SK-N-DZ (cell line): ENCODE measurements at places on chromosomes 6 and 20.

DNA sequence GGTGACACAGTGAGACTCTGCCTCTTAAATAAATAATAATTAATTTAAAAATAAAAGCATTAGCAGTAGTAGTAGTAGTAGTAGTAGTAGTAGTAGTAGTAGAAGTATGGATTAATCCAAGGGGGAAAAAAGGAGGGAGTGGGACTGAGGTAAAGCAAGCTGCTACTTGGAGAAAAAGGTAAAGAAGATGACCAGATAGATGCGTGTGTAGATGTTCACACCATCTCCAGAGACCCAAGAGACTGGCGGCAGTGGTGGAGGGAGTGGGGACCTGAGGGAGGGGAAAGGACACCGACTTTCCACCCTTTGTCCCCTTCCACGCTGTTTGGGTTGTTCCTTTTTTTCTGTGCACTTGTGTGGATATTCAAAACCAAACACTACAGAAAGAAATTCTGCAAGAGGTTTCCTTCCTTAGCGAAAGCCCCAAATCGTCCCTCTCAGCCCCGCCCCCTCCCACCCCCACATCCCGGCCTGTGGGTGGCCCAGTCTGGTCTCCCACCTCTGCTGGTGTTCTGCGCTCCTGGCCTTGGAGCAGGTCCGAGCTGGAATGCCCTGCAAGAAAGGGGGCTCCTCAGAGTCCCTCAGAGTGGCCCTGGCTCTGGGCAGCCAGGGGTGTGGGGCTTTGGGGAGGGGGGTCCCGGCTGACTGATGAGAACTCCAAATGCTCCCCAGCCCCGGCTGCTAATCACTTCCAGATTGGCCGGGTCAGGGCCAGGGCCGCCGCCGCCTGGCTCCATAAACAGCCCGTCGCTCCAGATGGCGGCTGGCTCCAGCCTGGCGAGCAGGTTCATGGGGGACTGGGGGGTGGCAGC lies 60.2 kb downstream of the UBE2V1 start:
- peak; percentile 67 for DNase-seq

DNA sequence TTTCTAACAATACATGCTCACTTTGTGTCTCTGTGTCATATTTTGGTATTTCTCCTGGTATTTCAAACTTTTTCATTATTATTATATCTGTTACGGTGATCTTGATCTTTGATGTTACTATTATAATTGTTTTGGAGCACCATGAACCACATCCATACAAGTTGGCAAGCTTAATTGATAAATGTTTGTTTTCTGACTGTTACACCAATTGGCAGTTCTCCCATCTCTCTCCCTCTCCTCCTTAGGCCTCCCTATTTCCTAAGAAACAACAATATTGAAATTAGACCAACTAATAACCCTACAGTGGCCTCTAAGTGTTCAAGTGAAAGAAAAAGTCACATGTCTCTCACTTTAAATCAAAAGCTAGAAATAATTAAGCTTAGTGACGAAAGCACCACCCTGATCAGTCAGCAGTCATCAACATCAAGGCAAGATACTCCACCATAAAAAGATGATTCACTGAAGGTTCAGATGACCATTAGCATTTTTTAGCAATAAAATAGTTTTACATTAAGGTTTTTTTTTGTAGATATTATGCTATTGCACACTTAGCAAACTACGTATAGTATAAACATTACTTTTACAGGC lies 61.5 kb downstream of the IBTK start:
- no peak for DNase-seq

DNA sequence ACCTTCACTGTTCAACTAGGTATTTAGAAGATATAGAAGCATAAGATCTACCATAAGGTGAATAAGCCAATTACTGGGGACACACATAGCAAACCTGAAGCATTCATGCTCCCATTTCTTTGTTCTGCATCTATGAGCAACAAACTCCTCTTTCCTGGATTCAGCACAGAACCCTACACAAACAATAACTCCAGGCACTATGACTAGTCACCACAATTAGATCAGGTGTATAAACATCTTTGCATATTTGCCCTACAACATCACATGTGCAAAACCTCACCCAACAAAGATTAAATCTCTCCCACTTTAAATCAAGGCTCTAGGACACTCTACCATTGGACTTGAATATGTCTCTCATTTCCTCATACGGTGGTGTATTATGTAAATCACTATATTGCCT lies 652.3 kb downstream of the EPHA7 start:
- DNase-seq: no peak

DNA sequence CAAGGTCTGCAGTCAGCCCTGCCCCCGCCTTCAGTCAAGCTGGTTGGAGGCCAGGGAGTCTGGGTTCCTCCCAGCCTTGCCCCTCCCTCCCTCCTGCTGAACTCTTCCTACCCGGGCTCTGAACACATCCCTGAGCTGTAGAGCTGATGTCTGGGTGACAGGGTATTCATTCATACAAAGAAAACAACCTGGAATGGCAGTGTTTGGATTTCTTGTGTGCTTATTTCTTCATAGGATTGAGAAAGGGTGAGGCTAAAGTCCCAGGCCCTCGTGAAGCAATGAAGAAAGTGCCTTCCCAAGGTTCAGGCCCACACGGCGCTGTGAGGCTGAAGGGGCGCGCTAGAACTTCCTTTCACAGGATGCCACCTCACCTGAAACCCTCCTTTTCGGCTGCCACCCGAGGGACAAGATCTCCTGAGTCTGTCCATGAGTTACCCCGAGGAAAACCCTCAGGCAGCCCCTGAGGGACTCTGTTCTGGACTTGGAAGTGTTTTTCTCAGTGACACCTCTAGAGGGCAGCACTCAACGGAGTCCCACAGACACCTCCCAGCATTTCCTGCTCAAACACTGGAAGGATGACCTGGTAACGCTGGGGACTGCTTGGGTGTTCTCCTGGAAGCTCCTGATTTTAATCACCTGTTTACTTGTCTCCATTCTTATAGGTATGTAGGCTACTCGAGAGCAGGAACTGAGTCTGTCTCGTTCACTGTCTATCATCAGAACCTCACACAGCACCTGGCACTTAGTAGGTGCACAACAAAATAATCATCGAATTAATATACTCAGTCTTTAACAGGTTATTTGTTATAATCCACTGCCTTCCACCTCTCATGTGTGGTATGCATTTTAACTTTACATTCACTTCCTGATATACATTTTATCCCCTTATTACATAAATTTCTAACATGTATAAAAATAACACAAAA lies 11.8 kb upstream of the GSTA1 start:
- peak; percentile 48 for DNase-seq

DNA sequence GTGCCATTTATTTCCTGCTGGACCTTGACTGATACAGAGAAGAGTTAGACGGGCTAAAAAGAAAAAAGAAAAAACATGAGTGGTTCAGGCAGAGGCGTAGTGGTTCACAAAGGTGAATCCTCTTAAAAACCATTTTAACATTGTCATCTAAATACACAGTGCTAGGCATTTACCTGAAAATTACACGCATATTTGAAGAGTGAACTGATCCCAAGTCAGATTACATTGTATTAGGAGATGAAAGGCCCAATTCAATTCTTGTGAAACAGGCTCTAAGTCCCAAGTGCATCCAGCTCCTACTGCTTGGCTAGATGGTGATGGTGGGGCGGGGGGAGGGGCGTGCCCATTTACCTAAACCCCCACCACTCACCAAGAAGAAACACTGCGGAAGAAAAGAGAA lies 46.7 kb upstream of the ATXN1 start:
- no peak for DNase-seq

DNA sequence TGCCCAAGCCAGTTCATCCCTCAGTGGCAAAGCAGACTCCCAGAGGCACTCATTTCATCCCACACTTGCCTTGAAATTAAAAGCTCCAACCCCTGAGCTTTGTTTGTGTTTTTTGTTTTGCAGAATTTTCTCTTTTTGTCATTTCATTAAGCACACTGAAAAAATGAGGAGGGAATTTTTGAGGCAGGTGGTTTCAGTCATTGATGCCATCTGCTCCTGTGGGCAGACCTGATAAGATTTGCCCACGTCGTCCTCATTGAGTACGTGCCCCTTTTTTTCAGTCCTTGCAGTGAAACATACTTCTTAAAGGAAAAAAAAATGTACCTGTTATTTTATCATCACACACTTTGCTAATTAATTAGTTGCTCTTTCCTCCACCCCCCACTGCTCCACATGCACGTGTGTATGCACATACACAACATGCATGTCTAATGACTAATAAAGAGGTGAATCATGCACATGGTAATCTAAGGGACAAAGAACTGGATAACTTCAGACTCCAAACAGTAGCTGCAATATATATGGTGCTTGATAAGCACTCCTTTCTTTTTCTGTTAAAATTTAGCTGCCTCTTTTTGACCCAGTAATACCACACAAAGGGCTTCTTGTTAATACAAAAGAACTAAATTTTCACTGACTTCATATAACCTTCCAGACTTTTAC lies 102.1 kb upstream of the TMEM181 start:
- no peak for DNase-seq

GRCh38 chr6:71367756-71368155 lies 79.1 kb downstream of the OGFRL1 start:
- no peak for DNase-seq

- DNase-seq: no peak
These were observed 10.2 kb upstream of the PRND start for GRCh38 chr20:4711511-4711910.

GRCh38 chr6:21327326-21328112 lies 266.0 kb upstream of the SOX4 start:
- DNase-seq: no peak

DNA sequence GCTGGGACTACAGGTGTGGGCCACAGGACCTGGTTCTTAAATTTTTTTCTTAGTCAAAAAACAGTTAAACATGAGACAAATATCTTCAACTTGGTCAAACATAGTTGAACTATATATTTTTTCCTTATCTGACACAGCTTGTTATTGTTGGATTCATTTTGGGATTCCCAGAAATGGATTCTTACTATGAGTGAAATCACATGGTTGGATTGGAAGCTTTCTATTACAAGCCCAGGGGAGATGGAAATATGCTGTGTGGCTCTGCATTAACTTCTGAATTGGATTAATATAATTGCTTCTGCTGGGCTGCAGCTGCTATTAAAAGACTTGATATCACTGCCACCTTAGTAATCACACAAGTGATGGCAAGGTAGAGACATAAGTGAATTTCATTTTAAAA lies 126.4 kb upstream of the DUSP22 start:
- DNase-seq: no peak

DNA sequence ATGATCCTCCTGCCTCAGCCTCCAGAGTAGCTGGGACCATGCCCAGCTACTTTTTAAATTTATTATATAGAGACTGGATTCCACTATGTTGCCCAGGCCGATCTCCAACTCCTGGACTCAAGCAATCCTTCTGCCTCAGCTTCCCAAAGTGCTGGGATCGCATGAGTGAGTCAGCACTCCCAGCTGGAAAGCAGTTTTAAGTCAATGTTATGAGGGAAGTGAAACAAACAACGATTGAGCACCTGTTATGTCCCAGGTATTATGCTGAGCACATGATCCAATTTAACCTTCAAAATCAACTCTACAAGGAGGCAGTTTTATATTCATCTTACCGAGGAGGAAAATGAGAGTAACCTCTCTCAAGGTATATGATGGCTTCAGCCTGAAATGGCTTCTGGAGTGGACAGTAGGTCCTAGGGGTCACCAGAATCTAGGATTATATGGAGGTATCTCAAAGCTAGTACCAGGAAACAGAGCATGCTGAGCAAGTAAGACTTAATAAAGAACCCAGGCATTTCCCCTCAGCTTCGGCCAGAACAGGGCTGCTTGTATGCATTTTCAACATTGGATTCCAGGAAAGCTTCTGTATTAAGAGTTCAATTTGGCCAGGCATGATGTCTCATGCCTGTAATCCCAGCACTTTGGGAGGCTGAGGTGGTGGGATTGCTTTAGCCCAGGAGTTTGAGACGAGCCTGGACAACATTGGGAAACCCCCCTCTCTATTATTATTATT lies 55.0 kb downstream of the EDN1 start:
- DNase-seq: no peak

DNA sequence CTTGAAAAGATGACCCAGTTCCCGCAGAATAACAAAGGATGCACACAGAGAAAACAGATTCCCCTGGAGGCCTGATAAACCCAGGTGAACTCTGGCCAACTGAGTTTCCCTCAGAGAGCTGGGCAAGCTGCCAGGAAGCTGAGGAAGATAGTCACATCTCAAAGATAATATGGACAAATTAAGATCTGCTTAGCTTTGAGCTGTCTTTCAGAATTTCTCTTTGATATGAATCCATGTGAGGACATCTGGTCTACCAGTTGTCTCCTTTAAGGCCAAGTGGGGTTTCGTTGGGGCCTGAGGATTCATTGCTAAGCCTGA lies 59.5 kb downstream of the ID4 start:
- no peak for DNase-seq

DNA sequence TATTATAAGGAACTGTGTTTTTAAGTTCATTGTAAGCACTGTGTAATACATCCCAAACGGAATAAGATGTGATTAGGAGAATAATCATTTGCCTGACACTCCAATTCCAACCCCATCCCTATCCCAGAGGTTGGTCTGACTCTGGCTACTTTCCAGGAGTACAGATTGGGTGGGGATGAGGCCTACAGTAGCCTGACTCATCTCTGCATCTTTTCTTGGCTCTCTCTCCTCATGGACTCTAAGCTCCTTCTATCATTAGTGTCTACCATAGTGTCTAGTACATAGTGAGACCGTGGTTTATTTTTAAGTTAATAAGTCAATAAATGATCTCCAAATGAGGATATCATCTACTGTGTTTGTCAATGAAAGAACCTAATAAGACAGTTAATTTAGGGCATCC lies 92.2 kb upstream of the CNKSR3 start:
- no peak for DNase-seq

DNA sequence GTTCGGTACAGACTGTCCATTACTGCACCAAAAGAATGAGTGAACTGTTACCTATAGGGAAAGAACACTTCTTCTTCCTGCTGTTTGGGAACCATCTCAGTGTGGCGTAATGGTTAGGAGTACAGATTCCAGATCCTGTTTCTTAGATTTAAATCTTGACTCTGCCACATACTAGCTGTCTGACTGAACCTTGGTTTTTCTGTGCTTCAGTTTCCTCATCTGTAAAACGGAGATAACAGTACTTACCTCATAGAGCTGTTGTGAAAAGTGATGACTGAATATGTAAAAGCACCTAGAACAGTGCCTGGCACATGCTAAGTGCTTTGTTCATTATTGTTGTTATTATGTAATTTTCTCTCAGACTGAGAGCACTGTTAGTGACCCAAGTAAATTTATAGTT lies 39.8 kb downstream of the STX11 start:
- DNase-seq: no peak

- peak; percentile 71 for DNase-seq
These were observed 24.7 kb upstream of the CCN6 start for GRCh38 chr6:112029045-112029822.
